ENCODE measurements at places on chromosomes 2 and 18.

- peak; percentile 27 for DNase-seq
These were observed 42.1 kb downstream of the TET3 start for GRCh38 chr2:74026687-74027241.

GRCh38 chr2:225040856-225041206 is 1.4 kb downstream of the DOCK10 start:
- DNase-seq, result peak; percentile 74

DNA sequence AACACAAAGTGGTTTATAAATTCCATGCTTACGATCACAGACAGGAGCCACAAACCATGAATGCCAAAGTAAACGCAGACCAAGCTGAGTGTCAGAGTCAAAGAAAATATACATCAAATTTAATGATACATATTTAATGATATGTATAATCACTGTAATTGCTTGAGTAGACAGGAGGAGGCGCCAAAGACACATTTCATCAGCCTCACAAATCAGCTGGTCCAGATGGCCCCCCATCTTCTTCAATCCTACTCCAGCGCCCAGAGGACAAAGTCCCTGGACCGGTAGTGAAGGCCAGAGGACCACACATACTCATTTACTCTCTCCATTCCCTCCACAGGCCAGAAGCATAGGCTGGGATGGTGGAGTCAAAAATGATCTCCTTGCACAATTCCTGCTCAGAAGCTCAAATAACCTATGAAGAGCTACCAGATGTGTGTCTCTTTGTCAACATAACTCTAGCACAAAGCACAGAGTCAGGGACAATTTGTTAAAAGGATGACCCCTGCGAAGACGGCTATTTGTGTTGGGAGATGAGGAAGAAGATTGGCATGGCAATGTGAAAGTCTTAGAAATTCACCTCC is 149.3 kb upstream of the PGAP1 start:
- DNase-seq, result peak; percentile 20

GRCh38 chr2:168545439-168546082 is 89.5 kb downstream of the CERS6 start:
- no peak for DNase-seq

- DNase-seq, result no peak
These were observed 465.5 kb upstream of the ID2 start for GRCh38 chr2:8216397-8216796.

DNA sequence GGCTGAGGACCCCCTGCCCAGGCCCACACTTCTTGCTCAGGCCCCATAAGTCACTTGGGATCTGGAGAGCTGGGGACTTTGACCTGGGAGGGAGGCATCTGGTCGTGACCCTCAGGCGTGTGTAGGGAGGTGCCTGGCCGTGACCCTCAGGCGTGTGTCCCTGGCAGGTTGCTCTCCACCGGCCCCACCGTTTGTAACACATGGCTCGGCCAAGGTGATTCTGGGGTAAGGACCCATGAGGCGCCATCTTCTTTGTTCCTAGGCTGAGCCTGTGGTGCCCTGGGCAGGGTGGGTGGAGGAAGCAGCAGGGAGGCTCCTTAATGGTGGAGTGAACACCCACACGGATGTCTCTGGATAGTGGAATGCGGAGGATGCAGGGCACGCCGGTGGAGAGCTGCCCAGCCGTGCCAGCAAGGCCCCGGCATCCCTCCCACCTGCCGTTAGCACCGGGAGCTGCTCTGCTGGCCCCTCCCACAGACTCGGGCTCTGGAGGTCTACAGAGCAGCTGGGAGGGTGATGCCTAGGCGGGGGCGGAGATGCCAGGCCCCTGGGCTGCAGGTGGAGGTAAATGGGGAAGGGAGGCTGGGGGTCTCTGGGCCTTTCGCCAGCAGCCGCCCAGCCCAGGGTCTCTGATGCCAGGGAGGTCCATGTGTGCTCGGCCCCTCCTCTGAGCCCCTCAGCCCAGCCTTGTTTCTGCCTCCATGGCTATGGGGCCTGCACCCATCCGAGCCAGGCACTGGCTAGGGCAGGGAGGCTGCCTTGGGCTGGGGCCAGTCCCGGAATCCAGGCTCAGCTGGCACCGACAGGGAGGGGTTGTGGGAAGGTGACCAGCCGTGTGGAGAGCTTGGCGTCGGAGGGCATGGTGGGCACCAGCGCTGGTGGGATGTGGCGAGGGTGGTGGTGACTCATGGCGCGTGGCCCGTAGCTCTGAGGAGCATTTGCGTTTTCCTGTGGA is 1.1 kb upstream of the GAL3ST2 start:
- DNase-seq, result no peak

GRCh38 chr2:179449010-179449409 is 184.4 kb upstream of the SESTD1 start:
- no peak for DNase-seq

- DNase-seq, result no peak
These were observed 22.9 kb downstream of the ITGB1BP1 start for GRCh38 chr2:9400268-9401058.

DNA sequence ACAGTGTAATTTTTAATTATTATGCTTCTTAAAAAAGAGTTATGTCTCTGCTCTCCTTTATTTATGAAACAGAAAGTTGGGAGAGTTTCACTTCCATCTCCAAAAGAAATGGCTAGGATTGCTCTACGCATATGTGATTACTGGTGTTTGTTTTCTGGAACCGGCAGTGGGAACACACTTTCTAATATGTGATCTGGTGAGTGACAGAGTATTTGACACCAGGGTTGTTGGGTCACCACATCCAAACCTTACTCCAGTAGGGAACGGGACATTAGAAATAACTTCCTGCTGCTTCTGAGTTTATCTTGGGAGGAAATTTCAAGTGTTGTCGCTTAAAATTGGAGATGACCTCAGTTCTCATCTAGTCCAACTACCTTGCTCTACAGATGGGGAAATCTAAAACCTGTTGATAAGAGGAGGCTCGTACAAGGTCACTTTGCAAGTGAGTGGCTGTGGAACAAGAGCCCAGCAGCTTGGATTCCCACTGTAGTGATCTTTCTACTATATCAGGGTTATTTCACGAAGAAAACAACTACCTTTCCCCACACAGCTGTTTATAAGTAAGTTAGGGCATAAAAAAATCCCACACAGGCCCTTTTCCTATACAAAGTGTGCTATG is 108.5 kb downstream of the TTC32 start:
- no peak for DNase-seq

DNA sequence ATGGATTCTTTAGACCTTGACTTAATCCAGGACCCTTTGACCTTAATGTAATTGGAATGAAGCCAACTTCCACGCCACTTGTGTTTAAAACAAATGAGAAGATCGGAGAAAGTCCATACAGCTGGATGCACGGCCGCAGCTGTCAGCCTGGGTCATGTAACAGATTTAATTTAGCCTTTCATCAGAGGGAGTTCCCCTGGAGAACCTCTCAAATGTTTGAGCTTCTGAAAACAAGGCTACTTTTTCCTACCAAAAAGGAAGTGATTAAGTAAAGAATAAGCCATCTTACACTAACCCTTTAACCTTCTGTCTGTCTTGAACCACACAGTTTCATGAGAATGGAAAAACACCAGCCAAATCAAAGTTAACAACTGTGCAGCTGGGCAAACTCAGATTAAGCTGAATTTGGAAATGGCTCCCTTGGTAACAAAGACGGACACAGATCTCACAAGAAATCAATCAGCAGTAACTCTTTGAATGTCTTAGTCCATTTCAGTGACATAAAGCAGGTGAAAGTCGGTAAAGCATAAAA is 103.6 kb downstream of the DOCK10 start:
- DNase-seq, result peak; percentile 71

DNA sequence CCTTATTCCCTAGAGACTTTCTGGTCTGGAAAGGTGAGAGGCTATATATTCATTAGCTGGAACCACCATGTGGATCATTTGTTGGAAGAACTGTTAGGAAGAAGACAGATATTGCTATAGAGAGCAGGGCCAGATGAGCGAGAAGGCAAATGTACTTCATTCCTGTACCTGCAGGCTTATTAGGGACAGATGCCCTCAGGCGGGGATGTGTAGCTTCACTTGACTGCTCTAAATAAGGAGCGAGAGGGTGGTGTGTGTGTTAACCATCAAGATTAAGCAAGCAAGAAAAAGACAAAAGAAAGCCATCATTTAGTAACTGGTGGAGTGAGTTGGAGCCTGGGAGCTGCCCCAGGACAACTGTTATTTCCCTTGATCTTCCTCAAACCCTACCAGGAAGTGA is 36.4 kb downstream of the NEDD4L start:
- no peak for DNase-seq

- DNase-seq, result no peak
These were observed 263.1 kb downstream of the CDH20 start for GRCh38 chr18:61596296-61596695.

DNA sequence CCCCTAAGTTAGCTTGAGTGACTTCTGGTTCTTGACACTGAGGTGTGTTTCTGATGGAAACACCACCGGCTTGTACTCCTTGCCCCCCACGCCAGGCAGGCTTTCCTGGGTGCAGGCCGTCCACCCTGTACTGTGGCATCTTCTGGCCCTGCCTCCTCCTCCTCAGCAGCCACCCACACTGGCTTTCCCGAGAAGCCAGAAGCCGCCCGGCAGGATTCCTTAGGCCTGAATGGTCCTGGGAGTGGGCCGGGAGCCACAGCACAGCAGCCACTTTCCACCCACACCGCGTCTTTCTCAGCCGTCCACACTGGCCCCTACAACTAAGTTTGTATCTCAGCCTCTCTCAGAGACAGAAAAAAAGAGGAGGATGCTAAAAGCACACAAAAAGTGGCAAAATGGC is 2.1 kb upstream of the HSBP1L1 start:
- no peak for DNase-seq

- DNase-seq, result no peak
These were observed 143.5 kb downstream of the TGIF1 start for GRCh38 chr18:3593381-3593903.

- no peak for DNase-seq
These were observed 75.4 kb upstream of the HDAC4 start for GRCh38 chr2:239476029-239476756.

GRCh38 chr2:46534589-46534988 is 55.2 kb downstream of the TMEM247 start:
- peak; percentile 21 for DNase-seq

DNA sequence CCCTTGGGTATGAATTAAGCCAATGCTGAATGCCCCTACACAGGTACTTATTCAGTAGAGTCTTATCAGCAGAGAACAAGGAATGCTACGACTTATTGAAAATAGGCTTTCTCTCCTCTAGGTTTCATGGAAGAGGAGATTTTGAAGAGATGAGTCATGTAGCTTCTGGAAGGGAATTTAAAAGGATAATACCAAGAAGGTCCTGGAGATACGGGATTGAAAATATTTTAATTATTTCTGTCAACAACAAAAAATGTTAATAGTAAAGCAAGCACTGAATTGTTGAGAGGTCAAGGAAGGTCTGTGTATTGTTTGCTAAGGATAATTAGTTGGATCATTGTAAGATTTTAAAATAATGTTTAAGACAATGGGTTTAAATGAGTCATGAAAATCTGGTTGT is 293.0 kb upstream of the SPHKAP start:
- no peak for DNase-seq

DNA sequence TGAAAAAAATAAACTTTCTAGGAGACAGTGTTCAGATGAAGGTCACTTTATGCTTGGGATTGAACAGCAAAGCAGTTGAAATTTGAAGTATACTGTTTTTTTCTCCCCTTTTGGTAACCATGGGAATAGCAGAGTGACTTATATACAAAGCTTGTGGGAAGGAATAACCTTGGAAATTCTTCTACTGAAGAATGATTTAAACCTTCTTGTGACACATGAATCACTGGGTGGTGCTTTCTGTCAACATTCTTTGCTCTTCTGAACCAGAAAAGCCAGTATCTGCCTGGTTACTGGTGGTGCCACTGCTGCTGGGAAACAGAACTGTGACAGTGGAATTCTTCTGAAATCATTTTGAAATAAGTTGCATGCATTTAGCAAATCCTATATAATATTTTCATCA is 39.4 kb upstream of the RND3 start:
- no peak for DNase-seq

DNA sequence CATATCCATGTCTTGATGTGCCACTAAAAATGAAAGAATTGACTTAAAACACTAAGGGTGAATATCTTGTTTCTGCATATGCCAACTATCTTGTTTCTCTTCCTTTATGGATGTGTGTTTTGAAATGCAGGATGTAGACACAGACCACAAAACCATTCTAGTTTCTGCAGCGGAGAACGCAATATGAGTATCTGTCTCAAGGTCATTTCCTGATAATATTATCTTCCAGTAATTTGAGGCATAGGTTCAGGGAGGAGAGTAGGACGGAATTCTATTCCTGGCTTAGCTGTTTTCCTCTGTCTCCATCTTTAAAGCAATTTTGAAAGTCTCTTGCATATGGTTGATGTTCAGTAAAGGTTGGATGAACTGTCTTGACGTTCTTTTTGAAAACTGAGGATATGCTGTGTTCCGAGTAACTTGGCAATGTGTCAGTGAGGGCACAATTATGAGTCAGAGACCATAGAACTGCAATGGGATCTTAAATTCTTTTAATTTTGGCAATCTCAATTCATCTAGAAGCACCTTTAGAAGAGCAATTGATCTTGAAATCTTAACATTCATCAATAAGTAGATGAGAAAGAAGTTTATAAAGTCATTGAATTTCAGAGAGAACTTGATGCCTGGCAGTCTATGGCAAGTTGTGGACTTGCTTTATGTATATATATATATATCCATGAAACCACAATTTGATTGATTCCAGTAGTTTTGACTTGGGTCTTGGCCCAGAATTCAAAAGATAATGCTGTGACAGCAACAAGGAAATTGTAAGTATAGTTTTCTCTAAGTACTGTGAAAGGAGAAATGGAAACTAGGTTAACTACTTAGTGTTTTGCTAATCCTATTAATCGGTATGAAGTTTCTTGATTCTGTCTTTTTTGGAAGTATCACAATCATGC is 24.8 kb downstream of the RAB27B start:
- no peak for DNase-seq

- no peak for DNase-seq
These were observed 47.7 kb downstream of the COLEC12 start for GRCh38 chr18:452816-453215.
